Stimulated activated CD8-positive, alpha-beta memory T cell treated with anti-CD3 and anti-CD28 coated beads, Interleukin-4, amount 100 ng/mL, for 1 hour (primary cell): ENCODE measurements at places on chromosomes 3 and 15.

DNA sequence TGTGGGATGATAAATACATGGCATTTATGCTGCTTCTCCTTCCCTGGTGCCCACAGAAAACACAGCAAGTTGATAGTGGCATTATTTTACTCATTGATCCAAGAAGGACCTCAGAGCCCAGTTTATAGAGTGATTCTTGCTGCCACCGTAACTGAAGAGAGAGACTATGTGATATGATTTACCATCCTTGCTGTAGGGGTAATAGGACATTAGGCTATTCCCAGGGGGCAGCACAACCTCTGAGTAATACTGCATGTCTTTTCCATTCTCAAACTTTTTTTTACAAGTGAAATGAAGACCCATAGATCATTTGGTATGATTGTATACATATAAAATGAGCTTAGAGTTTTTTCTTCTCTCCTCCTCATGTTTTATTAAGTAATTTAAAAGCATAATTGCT, 136.4 kb downstream of the ABI3BP start:
- DNase-seq: no peak

- DNase-seq: no peak
Measured at GRCh38 chr15:100690032-100690794, 87.8 kb downstream of the ASB7 start.

GRCh38 chr15:75483106-75483505, 31.6 kb upstream of the SIN3A start:
- DNase-seq: no peak

GRCh38 chr15:51180011-51180410, 85.3 kb upstream of the TNFAIP8L3 start:
- DNase-seq: no peak

DNA sequence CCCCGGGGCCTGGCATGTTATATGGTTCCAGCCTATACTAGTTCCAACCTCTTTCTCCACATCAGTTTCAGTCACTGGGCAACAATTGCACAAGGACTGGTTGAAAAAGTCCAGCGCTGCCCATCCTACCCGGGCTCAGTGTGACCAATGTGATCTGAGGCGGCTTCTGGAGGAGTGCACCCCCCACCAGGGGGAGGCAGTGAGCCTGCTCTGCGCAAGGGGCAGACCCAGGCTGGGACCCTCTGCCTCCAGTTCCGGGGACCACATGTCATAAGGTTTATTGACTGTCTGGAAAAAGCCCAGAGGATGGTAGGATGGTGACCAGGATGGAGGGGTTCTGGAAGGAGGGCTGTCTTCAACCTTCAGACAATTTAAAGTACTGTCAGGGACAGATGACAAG, 25.6 kb upstream of the NR2E3 start:
- DNase-seq: no peak

- DNase-seq: no peak
Measured at GRCh38 chr3:15151166-15151565, 52.2 kb upstream of the RBSN start.

GRCh38 chr3:113231827-113232253, 20.5 kb downstream of the BOC start:
- no peak for DNase-seq

DNA sequence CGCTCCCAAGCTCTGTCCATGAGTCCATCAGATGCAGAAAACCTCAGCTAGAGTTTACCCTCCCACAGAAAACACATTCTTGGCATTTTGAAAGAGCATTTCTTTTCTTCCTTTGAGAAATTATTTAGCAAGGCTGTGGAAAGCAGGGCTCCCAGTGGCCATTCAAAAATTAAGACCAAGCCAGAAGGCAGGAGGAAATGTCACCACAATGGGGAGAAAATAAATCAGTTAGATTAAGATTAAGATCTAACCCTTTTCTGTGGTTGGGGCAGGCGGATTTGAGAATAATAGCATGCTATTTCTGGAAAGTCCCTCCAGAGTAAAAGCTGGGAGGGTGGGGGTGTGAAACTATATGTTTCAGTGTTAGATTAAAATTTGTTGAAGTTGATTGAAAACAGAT, 20.2 kb downstream of the LRIG1 start:
- DNase-seq: no peak

DNA sequence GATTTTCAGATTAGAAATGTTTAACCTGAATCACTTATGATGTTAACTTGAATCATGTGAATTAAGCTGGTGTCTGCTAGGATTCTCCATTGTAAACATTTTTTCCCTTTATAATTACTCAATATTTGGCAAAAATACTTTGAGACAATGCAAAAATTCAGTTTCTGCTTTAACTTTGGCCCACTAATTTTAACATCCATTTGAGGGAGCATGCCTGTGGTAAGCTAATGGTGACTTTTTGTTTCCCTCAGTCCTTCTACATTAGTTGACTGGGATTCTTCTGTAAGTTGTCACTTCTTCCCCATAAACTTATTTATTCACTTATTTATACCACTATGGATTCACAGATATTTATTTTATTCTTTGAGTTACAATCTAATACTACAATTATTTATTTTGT, 59.3 kb downstream of the PIK3R4 start:
- DNase-seq: no peak

GRCh38 chr3:13565581-13566452, 16.9 kb downstream of the FBLN2 start:
- DNase-seq: no peak

DNA sequence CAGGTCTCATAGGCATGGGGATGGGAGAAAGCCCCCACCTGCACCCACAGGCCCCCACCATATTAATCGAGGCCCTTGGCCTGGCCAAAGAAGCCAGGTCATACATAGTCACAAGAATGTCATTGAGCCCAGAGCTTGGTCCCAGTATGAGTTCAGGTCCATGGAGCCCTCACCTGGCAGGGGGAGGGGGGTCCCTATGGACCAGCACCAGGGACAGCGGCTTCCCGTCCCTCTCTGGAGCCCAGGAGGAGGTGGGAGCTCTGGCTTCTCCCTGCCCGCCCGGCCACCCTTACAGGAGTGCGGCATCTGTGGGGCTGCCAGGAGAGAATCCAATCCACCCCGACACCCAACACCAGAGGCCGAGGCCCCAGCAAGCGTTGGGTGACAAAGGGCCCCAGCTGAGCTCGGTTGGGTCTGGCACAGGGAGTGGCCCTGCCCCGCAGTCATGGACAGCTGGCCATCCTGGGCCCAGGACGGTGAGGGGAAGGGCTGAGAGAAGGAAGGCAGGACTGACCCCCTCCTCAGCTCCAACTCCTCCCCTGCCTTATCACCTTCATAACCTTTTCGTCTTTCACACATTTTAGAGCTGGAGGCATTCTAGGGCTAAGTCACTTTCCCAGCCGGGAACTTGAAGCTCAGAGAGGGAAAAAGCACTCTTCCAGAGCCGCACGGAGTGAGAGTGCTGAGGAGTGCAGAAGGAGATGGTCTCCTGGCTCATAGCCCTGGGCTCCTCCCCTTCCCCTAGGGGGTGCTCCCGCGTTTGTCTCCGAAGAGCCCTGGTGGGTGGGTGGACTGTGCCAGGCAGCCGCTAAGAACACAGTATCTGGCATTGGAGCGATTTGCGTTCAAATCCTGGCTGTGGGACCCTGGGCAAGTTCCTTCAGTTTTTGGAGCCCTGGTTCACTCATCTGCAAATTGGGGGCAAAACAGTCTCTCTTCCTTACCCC, 54.6 kb downstream of the ATP2B2 start:
- no peak for DNase-seq

- no peak for DNase-seq
Measured at GRCh38 chr3:150303768-150304167, 104.3 kb upstream of the TSC22D2 start.
